ENCODE measurements at places on chromosomes 13 and 19.

- no peak for DNase-seq
These were observed 397.4 kb downstream of the FOXO1 start for GRCh38 chr13:40269086-40269485.

DNA sequence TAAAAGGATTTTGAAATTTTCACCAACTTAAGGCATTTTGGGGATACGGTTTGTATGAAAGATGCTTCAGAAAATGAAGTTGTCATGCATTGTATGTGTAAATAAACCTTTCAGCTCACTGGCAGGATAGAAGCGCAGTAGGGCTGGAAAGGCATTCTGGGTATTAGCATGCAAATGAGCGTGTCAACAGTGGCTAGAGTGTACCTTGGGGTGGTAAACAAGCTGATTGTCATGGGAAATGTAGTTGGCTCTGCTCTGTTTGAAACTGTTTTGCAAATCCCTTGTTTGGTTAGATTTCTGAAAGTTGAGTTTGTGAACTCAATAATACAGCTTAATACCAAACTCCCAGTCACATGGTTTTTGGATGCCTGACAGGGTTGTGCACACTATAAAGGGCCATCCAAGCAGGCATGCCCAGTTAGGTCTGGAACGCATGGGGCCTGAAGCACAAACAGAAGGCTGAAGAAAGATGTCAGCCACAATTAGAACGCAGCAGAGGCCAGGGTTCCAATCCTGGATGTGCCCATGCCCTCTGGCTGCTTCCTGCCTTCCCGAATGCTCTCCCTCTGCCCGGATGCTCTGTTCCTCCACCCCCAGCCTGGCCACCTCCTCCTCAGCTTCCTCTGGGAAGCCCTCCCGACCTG, 14.6 kb downstream of the GSX1 start:
- DNase-seq, result no peak

- DNase-seq, result no peak
These were observed 173.8 kb upstream of the SOX1 start for GRCh38 chr13:111893071-111893606.

DNA sequence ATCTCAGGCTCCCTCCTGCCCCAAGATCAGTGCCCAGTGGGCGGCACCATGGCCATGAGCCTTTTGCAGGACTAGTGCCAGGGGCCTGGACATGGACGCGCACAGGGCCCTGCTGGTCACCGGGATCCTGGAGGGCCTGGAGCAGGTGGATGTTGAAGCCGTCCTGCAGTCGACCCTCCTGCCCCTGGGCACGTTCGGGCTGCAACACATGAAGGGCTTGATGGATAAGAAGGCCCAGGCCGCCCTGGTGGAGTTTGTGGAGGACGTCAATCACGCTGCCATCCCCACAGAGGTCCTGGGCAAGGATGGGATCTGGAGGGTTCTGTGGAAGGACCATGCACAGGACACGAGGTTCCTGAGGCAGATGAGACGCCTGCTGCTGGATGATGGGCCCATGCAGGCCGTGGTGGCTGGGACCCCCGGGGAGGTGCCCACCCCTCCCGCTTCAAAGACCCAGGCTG, 38.0 kb upstream of the PNMA8B start:
- no peak for DNase-seq

DNA sequence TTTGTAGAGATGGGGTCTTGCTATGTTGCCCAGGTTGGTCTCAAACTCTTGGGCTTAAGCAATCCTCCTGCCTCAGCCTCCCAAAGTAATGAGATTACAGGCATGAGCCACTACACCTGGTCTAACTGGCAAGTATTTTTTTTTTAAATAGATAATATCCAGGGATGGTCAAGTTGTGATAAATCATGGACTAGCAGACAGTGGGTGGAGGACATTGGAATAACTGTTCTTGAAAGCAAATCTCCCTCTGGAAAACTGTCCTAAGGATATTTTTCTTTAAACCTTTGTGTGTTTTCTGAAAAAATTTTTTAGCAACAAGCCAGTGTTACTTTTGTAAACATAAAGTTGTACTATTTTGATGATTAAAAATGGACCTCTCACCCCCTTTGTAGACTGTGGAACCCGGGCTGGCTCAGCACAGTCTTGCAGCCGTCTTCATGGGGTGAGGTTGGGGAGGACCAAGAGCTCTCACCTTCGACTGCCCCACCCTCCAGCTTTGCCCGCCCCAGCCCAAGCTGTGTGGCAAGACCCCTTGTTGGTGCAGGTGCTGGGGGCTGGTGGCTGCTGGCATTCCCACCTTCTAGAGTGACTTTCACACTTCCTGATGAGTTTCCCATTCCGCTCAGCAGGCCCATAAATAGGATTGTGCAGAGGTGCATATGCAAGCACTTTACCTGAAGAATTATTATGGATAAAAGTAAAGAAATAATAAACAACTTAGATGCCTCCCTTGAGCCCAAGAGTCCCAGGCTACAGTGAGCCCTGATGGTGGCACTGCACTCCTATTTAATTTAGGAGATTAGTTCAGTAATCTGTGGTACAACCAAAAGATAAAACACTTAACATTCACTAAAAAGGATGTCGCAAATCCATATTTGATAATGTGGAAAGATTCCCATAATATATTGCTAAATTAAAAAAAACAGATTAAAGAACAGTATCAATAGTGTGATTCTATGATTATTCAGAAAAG, 107.3 kb downstream of the GADD45B start:
- no peak for DNase-seq

GRCh38 chr19:8017808-8018207, 12.4 kb upstream of the ELAVL1 start:
- no peak for DNase-seq

DNA sequence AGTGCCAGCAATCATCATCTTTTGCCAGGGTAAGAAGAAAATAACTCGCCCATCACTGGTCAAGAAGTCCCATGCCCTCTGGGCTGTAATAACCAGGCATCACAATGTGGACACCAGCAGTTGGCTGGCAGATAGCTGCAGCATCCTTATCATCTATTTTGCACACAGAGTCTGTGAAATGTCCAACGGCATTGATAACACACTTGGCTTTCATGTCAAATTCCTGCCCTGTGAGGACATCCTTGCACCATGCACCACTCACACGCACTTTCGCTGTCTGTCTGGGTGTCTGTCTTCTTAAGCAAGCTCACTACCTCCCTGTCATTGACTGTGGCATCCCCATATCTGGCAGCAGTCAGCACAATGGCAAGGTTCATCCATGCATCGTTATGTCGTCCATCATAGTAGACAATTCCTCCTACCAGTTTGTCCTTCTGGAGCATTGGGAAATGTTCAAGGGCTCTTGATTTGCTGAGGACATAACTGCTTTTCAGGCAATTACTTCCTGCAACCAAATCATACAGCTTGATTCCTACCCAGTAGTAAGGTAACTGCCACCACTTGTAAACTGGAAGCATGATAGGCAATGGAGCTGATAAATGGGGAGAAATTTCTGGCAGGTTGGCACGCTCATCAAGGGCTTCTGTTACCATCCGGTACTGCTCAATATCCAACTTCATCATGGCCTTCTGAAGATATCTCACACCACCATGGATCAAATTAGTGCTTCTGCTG, 6.8 kb upstream of the ZSCAN5A start:
- no peak for DNase-seq

DNA sequence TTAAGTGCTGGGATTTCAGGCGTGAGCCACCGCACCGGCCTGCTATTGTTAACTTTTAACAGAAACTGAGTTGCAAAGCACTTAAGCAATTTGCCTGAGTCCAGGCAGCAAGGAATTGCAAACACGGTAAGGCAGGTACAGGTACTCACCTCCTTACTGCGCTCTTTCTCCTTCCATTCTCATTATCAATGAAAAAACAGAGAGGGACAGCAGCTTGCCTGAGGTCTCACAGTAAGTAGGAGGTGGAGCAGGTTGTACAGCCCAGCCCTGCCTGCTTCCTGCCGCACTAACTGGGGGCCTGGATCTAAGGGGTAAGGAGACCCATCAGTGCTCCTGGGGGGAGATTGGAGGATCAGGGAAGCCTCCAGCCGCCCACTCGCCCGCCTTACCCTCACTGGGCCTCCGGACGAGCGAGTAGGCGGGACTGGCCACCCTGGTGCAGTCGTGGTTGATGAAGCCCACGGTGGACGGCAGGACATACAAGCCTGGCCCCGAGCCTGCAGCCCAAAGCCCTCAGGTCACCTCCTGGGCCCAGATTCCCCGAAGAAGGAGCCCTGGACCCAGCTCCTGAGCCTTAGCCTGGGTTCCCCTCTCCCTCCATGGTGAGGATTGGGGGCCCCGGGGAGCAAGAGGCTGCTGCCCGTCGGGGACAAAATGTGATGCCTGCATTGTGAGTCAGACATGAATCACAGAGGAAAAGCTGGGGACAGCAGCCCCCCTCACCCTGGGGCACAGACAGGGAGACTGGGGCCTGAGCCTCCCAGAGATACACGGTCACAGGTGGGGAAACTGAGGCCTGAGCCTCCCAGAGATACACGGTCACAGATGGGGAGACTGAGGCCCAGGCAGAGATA, 11.4 kb upstream of the SHC2 start:
- no peak for DNase-seq

All from skeletal muscle cell (primary cell).